ENCODE measurements at places on chromosomes 4 and X. TPM values are rescaled to one million over a fixed set of nuclear protein-coding genes. Genes with fewer than 3 reads are reported as not detected.

DNA sequence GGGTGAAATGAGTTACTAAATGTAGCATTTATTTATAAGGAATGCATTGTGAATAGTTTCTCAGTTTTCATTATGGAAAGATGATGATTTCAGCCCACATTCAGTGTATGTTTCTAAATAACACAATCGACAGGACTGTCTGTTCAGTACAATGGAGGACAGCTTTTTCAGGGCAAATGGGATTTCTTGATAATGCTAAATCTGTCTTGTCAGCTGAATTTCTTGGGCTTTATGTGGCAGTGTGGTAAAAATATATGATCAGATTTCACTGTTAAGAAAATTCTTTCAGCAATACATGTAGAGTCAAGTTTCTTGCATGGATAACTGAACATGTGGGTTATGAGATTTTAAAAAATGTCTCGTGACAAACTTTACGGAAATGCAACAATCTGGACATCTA lies 150.8 kb downstream of the NPNT start:
- H3K27ac ChIP-seq = no peak overlapping the region
- no peaks in the 10 kb centered on the region for H3K27me3 ChIP-seq
- H3K36me3 ChIP-seq = no peaks in the 10 kb centered on the region
- no peak for DNase-seq
- no peak overlapping the region for H3K4me3 ChIP-seq

GRCh38 chrX:154376774-154377173 lies 2.3 kb upstream of the EMD start:
- peaks cover 10% of the 10 kb centered on the region for H3K4me1 ChIP-seq
- no peak overlapping the region for H3K4me3 ChIP-seq
- no peak for DNase-seq
- peaks cover 5% of the 10 kb centered on the region for H3K27me3 ChIP-seq
- no peaks in the 10 kb centered on the region for H3K36me3 ChIP-seq

Gene HSFX3
- not detected for total RNA-seq

DNA sequence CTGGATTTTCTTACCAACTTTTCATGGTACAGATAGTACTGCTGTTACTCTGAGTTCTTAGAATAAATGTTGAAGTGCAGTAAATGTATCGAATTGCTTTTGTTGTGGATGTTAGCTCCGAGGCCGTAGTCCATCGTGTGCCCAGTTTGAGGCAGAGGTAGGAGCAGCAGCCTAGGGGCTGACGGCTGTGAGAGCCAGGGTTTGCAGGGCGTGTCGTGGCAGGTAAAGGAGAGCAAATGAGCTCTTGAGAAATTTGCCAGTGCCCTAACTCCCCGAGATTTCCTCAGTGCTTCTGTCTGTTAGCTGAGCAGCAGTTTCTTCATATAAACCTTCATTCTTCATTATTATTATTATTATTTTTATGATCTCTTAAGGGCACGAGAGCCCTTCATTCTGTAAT lies 21.6 kb downstream of the PRIMPOL start:
- DNase-seq = peak; percentile 47
- H3K36me3 ChIP-seq = no peaks in the 10 kb centered on the region
- no peak overlapping the region for H3K27ac ChIP-seq
- no peak overlapping the region for H3K4me3 ChIP-seq

Gene GASK1B
- 16.8 TPM for total RNA-seq

DNA sequence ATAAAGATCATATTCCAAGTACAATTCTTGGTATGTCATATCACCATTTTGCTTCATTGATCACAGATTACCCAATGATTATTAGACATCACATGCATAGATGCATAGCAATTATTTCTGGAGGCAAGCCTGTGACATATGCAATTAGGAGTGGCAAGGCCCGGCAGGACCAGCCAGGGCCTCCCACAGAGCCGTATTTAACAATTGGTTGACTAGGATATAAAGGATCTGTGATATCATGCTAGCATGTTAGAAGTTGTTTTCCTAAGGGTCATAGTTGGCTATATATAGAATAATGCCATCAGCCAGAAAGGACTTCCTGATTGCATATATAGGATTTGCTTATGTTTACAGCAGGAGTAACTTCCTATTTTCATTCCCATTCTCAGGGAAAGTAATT lies 103.5 kb upstream of the OTUD4 start:
- H3K4me1 ChIP-seq = peaks cover 9% of the 10 kb centered on the region
- no peak overlapping the region for H3K27ac ChIP-seq
- no peaks in the 10 kb centered on the region for H3K27me3 ChIP-seq
- H3K4me3 ChIP-seq = no peak overlapping the region
- DNase-seq = no peak

DNA sequence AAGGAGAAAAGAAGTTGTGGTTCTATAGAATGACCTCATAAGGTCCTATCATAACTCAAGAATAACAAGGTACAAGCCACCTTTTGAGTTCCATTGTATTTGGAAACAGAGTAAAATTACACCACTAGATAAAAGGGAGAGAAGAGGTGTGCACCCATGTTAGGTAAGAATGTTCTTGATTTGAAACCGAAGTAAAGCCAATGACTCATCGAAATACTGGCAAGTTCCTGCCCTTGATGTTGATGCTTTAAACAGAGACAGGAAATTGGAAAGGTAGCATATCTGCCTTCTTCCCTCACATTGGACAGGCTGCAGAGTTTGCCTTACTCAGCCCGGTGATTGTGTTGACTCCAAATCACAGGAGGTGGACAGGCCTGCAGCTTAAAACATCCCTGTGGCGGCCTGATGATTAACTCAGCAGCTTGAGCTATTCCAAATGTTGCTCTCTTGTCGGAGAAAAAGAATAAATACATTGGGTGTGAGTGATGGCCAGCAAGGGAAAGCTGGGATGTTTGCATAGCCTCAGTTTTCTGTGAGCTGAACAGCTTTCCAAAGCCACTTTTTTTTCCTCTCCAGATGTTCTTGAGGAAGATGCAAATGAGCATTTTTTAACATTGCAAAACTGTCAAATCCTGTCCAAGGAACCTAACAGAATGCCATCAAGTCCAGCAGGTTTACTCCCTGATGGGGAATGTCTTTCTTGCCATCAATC lies 321.1 kb downstream of the NKX6-1 start:
- no peaks in the 10 kb centered on the region for H3K27me3 ChIP-seq
- no peak for DNase-seq
- H3K27ac ChIP-seq = no peak overlapping the region
- no peak overlapping the region for H3K4me3 ChIP-seq

DNA sequence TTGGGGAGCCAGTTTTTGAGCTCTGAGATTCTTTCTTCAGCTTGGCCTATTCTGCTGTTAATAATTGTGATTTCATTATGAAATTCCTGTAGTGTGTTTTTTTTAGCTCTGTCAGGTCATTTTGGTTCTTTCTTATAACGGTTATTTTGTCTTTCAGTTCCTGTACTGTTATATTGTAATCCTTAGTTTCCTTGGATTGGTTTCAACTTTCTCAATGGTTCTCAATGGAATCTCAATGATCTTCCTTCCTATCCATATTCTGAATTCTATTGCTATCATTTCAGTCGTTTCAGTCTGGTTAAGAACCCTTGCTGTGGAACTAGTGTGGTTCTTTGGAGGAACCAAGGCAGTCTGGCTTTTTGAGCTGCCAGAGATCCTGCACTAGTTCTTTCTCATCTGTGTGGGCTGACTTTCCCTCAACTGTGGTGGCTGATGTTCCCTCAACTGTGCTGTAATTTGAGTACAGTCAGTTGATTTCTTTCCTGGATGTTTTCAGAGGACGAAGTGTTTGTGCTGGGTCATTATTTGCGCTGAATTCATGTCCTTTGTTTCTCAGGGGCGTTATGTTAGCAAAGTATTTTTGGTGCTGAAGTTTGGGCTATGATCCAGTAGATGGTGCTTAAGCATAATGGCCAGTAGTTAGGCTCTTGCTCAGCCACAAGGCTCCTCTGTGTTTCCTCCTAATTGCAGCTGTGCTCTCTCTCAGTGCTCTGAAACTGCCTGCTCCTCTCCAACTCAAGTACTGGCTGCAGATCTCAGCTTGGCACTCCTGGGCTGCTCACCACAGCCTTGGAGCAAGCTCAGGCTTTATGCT lies 27.5 kb downstream of the ENPEP start:
- H3K4me1 ChIP-seq = no peaks in the 10 kb centered on the region
- no peaks in the 10 kb centered on the region for H3K27me3 ChIP-seq
- DNase-seq = no peak
- no peak overlapping the region for H3K27ac ChIP-seq

Gene HHIP
- total RNA-seq = 4.9 TPM

Gene TRO
- total RNA-seq = 3.0 TPM

GRCh38 chr4:163353054-163353453 lies 9.4 kb downstream of the NPY5R start:
- no peak overlapping the region for H3K27ac ChIP-seq
- no peaks in the 10 kb centered on the region for H3K27me3 ChIP-seq
- DNase-seq = no peak
- H3K36me3 ChIP-seq = no peaks in the 10 kb centered on the region

DNA sequence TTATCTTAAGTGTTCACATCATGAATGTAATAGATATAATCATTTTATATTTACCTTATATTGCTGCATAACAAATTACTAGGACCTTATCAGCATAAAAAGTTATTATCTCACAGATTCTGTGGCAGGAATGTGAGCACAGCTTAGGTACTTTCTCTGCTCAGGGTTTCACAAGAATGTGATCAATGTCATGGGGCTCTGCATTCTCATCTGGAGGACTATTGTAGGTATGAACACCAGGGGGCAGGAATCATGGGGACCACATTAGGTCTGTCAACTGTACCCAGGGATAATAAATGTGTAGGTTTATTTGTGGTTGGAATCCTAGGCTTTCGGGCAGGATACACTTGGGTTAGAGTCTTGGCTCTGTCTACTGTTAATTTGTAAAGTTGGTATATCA lies 519.2 kb downstream of the ARAP2 start:
- DNase-seq = no peak
- H3K4me1 ChIP-seq = no peaks in the 10 kb centered on the region
- no peak overlapping the region for H3K4me3 ChIP-seq
- no peaks in the 10 kb centered on the region for H3K36me3 ChIP-seq
- no peak overlapping the region for H3K27ac ChIP-seq

DNA sequence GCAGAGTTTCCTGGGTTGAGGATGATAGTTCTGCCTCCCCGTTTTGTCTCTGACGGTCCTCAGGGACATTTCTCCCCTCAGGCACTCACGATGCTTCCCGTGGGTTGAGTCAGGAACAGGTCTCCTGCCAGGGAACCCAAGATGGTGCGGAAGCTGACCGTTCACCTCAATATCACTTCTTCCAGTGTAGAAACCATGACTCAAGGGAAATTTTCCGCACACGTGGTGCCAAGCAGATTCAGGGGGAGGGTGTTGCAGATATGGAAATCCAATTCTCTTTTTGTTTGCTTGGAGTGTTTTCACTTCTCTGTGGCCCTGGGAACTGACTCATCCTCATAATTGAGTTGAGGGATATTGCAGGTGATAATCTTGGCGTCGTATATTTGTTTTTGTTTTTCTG lies 46.7 kb downstream of the CXorf49B start:
- no peak for DNase-seq
- H3K4me1 ChIP-seq = no peaks in the 10 kb centered on the region
- H3K36me3 ChIP-seq = no peaks in the 10 kb centered on the region
- H3K27ac ChIP-seq = no peak overlapping the region
- H3K27me3 ChIP-seq = no peaks in the 10 kb centered on the region
- H3K4me3 ChIP-seq = no peak overlapping the region

- no peaks in the 10 kb centered on the region for H3K4me1 ChIP-seq
- DNase-seq = no peak
- H3K27ac ChIP-seq = no peak overlapping the region
- no peak overlapping the region for H3K4me3 ChIP-seq
These were observed 44.7 kb downstream of the SETD7 start for GRCh38 chr4:139511320-139511719.

Gene CXCL9
- total RNA-seq = not detected

Gene FREM3
- total RNA-seq = not detected

GRCh38 chrX:102651242-102652011 lies at the start of gene GPRASP1:
Gene GPRASP1, plus strand, starts transcription at chrX:102651483. Its CDS starts 2,431 bp downstream, at chrX:102653914.
- H3K4me3 ChIP-seq = peak within 1 kb of the TSS; percentile 53
- H3K27ac ChIP-seq = peak within 1 kb of the TSS; percentile 80
- H3K36me3 ChIP-seq = no peaks in the 10 kb centered on the region
- DNase-seq = peak; percentile 52
- no peaks in the 10 kb centered on the region for H3K4me1 ChIP-seq

GRCh38 chr4:101200561-101200960 lies 146.8 kb downstream of the PPP3CA start:
- peaks cover 23% of the 10 kb centered on the region for H3K4me1 ChIP-seq
- no peak for DNase-seq
- no peaks in the 10 kb centered on the region for H3K27me3 ChIP-seq
- no peak overlapping the region for H3K4me3 ChIP-seq
- H3K36me3 ChIP-seq = no peaks in the 10 kb centered on the region

- H3K27me3 ChIP-seq = peaks cover 60% of the 10 kb centered on the region
- no peaks in the 10 kb centered on the region for H3K36me3 ChIP-seq
- no peak overlapping the region for H3K27ac ChIP-seq
- no peak for DNase-seq
- peaks cover 16% of the 10 kb centered on the region for H3K4me1 ChIP-seq
- no peak overlapping the region for H3K4me3 ChIP-seq
These were observed 2.1 kb downstream of the JAKMIP1 start for GRCh38 chr4:6198278-6198677.

GRCh38 chr4:161419822-161420221 lies 744.0 kb downstream of the FSTL5 start:
- no peak overlapping the region for H3K27ac ChIP-seq
- H3K4me1 ChIP-seq = no peaks in the 10 kb centered on the region
- no peaks in the 10 kb centered on the region for H3K27me3 ChIP-seq
- H3K36me3 ChIP-seq = no peaks in the 10 kb centered on the region
- H3K4me3 ChIP-seq = no peak overlapping the region

DNA sequence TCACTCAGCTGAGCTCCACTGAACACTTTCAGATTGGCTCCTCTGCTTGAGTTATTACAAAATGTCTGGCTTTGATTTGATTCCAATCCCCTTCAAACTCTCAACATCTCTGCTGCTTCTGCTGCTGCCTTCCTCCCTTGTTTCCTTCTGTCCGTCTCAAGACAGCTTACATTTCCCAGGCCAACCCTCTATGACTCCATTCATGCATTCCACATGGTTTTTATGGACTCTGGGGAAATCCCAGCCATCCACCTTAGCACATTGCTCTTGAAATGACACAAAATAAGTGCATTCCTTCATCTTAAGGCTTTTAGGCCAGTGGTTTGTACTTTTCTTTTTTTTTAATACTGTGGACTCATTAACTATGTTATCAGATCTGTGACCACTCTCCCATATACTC lies 68.5 kb upstream of the TMEM164 start:
- no peak overlapping the region for H3K4me3 ChIP-seq
- H3K36me3 ChIP-seq = no peaks in the 10 kb centered on the region
- no peak for DNase-seq
- no peaks in the 10 kb centered on the region for H3K4me1 ChIP-seq
- no peak overlapping the region for H3K27ac ChIP-seq
- no peaks in the 10 kb centered on the region for H3K27me3 ChIP-seq

Gene USP17L21
- not detected for total RNA-seq

Gene PAK3
- total RNA-seq = 0.80 TPM

- no peaks in the 10 kb centered on the region for H3K27me3 ChIP-seq
- DNase-seq = peak; percentile 49
These were observed 41.3 kb upstream of the ATP6AP2 start for GRCh38 chrX:40539214-40540142.

- H3K4me1 ChIP-seq = no peaks in the 10 kb centered on the region
- H3K27ac ChIP-seq = no peak overlapping the region
- no peak overlapping the region for H3K4me3 ChIP-seq
- DNase-seq = no peak
These were observed 50.6 kb downstream of the ATP11C start for GRCh38 chrX:139882299-139882698.

Gene RAB40AL
- total RNA-seq = 1.7 TPM

Measured in transverse colon (tissue), 4 donors.